ENCODE measurements at places on chromosomes 1 and 21.

DNA sequence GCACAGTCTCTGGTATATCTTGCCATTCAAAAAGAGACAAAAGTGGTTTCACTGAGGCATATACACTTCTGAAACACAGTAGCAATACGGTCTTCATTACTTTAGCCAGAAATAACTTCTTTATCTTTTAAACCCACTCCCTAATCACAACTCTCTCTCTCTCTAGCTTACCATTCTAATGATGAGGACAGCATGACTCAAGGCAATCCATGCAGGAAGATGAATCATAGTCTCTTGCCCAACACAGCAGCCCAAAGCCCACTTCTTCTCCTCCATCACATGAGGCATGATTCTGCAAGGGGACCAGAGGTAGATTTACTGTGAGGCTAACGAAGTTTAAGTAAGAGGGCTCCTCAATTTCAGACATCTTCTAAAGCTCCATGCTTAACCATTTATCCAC lies 285.0 kb upstream of the NR5A2 start:
- no peak for DNase-seq

DNA sequence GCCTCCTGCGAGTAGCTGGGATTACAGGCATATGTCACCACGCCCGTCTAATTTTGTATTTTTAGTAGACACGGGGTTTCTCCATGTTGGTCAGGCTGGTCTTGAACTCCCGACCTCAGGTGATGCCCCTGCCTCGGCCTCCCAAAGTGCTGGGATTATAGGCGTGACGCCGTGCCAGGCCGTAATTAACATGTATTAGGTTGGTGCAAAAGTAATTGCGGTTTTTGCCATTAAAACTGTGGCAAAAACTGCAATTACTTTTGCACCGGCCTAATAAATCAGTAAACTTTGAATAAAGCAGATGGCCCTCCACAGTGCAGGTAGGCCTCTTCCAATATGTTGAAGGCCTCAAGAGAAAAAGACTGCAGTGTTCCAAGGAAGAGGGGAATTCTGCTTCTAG lies 35.4 kb downstream of the TNFRSF9 start:
- DNase-seq: no peak

GRCh38 chr1:6034750-6035096 lies 11.0 kb upstream of the KCNAB2 start:
- DNase-seq: peak; percentile 46

DNA sequence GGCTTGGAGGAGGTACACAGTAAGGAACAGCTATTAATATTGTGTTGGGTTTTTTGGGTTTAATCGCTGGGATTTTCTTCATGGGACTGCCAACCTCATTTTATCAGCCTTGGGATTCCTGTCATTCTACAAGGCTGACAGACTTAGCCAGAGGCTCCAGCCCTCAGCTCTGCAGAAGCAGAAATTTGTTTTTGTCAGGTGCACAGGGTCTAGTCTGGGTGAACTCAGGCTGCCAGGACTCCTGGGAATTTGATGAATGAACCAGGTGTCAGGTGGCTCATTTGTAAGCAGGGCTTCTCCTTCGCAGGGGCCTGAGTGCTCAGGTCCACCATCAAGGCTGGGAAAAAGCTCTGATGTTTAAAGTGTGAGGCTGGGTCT lies 11.5 kb upstream of the ZNF362 start:
- peak; percentile 69 for DNase-seq

DNA sequence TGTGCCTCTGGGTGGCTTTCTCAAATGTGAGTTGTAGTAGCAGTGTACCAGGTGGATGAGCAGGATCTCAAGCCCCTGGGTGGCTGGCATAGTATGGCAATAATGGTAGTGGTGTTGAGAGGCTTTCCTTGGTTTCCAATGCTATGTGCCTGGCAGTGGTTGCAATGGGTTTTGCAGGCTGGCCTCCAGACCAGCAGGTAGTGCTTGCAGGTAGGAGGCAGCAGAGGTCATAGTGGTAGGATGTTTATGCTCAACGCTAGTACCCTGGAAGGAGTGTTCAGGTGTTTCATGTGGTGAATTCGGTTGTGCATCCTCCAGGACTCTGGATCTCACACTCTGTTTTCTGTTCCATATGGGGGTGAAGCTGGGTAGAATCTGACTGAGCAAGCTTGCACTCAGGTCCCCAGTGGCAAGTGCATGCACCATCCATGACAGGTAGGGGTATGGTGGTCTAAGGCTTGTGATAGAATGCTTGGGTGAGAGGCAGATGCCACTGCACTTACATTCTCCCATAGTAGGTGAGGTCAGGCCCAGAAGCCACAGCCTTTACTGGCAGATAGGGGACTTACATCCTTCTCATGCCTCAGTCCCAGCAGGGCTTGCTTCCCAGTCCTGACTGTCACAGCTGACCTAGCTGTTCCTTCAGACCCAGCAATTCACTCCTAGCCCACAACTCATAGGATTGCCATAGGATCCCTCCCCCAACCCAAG lies 410.5 kb upstream of the LRRC7 start:
- DNase-seq: no peak

DNA sequence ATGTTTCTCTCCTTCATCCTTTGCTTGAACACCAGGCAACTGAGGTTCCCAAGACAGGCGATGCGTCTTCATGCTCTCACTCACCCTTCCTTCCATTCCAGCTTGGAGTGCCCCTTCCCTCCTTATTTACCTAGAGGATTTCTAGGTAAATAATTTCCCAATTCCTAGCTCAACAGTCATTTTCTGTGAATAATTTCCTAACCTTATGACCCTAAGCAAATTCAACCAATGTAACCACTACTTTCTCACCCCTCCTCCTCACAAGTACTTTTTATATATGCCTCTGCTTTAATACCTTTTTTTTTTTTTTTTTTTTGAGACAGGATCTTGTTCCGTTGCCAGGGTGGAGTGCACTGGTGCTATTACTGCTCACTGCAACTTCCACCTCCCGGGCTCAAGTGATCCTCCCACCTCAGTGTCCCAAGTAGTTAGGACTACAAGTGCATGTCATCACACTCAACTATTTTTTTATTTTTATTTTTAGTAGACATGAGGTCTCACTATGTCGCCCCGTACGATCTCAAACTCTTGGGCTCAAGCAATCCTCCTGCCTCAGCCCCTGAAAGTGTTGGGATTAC lies 86.7 kb downstream of the USP24 start:
- DNase-seq: no peak

DNA sequence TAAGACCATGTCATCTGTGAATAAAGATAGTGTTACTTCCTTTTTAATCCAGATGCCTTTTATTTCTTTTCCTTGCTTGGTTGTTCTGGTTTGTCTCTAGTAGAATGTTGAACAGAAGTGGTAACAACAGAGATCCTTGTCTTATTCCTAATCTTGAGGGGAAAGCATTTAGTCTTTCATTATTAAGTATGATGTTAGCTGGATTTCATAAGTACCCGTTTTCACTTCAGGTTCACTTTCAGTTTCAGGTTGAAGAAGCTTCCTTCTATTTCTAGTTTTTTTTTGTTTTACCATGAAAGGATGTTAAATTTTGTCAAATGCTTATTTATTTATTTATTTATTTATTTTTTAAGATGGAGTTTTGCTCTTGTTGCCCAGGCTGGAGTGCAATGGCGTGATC lies 22.3 kb upstream of the AGPAT3 start:
- DNase-seq: no peak

DNA sequence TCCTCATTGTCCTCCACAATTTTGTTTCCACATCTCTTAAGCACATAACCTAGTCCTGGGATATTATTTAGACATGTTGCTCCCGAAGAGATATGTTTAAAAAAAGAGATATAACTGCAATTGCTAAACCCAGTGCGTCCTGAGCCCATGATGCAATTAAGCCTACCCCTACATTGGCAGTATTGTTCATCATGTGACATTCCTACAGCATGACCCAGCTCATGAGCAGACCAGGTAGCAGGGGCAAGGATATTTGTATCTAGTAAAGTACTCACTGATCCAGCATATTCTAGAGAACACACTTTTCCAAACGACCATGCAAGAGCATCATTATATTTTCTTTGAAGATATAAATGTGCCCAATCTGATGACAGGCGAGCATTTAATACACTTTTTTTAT lies 1.2 kb downstream of the ADAM30 start:
- DNase-seq: no peak

DNA sequence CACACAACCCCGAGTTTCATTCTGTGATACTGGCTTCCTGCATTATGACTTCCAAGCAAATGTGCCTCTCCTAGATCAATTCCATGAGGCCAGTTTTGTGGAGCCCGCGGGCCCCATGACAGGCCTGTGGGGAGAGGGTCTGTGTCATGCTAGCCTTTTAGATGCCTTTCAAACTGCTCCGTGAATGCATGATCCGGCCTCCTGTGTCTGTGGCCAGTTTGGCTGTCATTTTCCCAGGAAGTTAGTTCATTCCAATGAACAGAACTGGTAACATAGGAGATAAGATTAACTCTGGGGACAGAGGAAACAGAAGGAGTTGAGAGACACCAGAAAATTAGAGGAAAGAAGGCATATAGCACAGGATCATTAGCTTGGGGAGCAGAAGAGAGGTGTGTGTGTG lies 3.2 kb downstream of the FNDC7 start:
- DNase-seq: no peak

DNA sequence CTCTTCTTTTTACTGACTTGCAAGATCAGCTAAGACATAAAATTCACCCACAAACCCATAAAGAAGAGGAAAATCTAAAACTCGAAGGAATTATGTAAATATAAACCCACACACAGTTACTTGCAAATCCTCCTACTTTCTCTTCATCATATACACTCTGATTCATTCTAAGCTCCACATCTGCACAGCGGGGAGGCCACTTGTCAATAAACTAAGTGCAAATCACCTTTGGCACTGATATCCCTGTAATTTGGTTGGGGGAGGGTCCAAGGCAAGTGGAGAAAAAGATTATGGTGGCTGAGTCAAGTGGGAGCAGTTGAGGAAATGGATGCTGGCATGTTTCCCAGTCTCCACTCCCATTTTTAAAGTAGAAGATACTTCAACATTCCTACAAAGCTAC lies 596.5 kb downstream of the MATN1 start:
- DNase-seq: peak; percentile 71

DNA sequence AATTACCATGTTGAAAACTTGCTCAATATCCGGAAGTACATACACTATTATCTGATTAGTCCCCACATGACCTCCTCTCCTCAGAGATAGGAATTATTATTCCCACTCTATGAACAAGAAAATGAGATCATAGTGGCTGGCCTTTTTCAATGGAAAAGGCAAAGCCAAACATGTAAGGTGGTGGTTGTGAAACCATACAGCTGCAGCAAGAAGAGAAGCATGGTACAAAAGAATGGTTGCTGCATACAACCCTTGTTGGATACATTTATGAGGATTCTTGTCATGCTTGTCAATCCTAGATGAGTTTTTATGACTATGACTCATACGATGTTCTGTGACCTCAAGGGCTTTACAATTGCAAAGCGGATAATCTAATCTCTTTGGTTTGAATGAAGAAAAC lies 514.7 kb downstream of the PLPP3 start:
- no peak for DNase-seq

- DNase-seq: peak; percentile 92
These were observed 27.1 kb downstream of the CFAP57 start for GRCh38 chr1:43199093-43199726.

DNA sequence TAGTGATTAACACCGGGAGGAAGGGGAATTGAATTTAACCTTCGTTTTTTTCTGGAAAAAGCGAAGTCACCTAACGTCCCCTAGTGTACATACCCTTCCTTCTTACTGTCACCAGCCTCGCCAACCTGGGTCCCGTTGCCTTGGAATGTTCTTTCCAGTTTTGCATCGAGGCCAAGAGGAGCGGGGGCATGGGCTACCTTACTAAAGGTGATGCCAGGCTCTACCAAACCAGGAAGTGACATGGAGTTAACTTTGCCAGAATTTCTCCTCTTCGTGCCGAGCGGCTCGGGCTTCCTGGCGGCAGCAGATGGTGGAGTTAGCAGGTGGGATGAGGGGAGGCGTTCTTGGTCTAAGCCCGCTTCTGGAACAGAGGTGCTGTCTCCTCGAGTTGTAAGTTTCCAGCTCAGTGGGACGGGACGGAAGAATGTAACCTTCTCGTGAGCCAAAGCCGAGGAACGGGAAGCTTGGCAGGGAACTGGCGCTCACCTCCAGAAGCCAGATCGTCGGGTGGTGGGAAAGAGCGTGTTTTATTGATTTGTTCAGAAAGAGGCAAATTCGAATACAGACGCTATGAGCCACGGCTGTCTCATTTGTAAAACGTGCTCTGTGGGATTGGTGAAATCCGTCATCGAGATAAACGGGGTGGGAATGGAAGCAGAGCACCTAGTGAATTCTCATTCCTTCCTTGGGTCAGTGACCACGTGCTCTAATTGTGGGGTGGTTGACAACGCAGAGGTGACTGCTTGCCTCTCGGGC lies 486 bp downstream of the NIPAL3 start:
- peak; percentile 51 for DNase-seq

- peak; percentile 63 for DNase-seq
These were observed 12.5 kb upstream of the ATF3 start for GRCh38 chr1:212595787-212596714.

DNA sequence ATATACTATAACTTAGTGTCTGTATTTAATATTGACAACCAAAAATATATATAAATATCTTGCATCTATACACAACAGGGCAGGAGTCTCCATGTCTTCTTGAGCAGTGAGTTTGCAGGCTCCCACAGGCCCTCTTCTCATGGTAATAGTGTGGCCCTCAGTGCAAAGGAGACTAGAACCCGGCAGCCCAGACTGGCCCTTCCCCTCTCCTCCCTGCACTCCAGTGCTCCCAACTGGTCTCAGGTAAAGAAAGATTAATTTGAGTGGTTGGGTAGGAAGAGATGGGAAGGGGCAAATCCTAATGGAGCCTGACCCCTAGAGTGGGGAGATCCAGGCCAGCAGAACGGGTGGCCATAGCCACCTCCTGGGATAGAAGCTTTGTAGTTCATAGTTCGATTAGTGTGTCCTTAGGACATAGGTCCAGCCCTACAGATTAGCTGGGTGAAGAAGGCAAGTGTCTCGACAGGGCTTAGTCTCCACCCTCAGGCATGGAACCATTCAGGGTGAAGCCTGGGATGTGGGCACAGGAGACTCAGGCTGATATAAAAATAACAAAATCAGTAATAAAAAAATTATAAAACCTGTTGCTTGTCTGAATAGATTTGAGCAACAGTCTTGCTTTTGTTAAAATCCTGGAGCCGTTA lies 32.3 kb downstream of the SLC2A1 start:
- no peak for DNase-seq

- no peak for DNase-seq
These were observed 1079.1 kb downstream of the TTLL7 start for GRCh38 chr1:82919837-82920236.

DNA sequence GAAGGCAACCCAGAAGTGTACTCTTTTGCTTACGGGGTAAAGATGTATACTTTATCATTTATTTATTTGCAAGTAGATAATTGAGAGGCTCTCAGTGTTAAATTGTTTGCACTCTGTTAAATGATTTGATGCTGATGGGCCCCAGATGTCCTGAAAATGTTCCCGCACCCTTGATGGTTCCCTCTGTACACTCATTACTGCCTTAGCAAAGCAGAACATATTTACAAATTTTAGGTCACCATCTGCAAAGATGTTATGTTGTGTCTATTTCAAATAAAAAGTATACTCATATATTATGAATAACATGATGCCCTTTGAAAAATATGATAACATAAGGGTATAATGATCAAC lies 240.5 kb upstream of the SNX7 start:
- DNase-seq: peak; percentile 17

- DNase-seq: no peak
These were observed 227.8 kb downstream of the NRIP1 start for GRCh38 chr21:14836950-14837349.

Data from NCI-H69 (cell line).